BE2C (cell line): ENCODE measurements at places on chromosomes 12 and 14.

GRCh38 chr14:100532906-100533655 is 54.1 kb downstream of the BEGAIN start:
- no peak for DNase-seq

DNA sequence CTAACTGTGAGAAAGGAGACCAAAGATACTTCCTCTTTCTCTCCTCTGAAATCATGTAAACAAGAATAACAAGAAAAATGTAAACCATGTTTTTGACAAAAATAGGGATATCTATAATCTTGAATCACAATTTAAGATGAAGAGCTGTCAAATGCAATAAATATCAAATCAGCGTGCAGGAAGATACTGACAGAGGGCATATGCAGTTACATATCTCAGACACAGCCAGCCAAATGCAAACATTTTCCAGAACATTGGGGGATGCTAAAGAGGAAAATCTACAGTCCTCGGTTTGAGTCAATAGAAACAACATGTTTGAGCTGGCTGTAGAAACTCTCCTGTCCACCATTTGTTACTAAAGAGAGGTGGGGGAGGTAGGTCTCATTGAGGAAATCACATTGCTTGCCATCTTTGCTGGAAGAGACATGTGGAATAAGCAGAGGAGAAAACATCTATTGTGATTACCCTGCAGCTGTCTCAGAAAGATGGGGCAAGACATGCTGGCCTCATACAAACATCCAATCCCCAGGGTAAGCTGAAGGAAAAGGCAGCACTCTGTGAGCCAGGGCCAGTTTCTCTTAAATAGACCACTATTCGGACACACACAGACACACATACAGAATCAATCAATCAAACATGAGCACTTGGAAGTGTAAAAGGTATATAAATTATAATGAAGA is 43.5 kb downstream of the CNTN1 start:
- DNase-seq, result peak; percentile 23

GRCh38 chr12:68750506-68750905 is 4.5 kb downstream of the SLC35E3 start:
- DNase-seq, result no peak

DNA sequence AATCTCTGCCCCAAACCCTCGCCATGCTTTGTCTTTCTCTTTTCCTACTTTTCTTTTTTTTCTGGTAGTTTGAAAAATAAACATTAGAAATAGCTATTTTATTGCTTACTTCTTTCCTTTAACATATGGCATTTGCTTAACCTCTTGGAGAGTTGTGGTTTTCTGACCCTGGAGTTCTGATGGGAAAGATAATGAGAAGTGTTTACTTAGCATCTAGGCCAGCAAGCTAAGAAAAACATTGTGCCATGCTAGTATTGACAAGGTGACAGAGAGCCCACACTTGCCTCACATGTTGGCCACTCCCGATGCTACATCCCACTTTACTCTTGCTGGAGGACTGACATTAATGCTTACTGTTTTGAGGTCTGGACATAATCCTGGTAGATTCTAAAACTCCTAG is 886.2 kb downstream of the DIO2 start:
- no peak for DNase-seq

DNA sequence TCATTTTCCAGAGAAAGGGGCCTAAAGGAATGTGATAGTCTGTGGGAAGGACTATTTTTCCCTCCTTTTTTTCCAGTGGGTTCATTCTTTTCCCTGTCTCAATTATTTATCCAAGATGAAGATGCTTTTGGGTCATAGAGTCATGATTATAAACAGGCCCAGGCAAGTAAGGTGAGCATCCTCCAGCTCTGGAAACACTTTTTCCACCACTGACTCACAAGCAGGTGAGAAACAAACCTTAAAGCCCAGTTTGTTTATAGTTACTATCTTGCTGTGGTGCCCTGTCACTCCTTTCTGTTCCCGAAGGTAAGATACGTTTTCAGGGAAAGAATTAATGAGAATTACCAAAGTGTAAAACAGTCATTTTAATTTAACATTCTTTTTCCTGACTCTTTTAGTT is 107.7 kb upstream of the IFNG-AS1 start:
- DNase-seq, result no peak

DNA sequence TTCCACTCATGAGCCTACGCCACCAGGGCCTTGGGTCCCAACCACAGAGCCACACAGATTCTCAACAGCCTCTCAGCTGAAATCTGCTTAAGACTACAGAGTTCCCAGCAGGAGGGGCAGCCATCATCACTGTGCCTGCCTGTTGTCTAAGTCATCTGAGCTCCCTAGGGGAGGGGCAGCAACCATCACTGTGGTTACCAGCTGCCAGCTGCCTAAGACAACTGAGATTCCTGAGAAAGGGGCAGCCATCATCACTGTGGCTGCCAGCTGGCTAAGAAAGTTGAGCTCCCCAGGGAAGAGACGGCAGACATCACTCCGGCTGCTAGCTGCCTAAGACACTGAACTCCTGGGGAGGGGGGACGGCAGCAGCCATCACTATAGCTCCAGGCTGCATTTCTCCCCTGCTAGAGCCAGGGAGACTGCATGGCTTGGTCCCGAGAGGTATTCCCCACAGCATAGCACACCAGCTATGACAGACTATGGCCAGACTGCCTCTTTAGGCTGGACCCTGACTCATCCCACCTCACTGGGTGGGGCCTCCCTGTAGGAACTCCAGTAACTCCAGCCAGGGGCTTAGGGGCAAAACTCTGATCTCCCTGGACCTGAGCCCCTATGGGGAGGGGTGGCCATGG is 37.2 kb upstream of the C14orf132 start:
- DNase-seq, result peak; percentile 55

DNA sequence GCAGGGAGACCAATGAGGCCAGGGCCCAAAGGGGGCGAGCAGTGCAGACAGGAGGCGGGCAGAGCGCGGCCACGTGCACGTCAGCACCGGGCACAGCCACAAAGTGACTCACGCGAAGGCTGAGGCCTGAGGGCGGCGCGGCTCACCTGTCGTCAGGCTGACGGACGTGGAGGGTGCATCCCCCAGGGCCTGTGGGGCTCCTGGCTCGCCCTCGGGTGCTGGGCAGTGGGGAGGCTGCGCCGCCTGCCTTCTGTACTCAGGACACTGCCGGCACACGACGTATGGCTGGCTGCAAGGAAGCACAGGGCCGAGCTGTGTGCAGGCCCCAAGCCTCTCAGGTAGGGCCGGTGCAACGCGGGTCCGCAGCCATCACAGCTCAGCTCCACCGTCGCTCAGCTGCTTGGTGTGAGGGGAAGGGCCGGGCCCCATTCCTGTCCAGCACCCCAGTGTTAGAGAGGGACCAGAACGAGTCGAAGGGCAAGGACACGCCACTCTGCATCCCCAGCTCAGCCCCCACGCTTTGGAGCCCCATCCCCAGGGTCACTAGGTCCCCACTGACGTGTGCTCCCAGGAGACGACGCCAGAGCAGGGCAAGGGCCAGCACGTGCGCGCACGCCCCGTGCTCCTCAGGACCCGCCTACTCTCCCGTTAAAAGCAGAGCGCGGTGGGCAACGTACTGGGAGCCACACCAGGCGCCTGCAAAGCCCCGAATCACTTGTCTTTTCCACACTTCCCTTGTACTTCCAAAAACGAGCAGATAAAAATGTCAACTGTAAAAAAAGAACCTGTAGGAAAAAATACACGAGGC is 24.8 kb upstream of the GOLGA3 start:
- DNase-seq, result no peak

DNA sequence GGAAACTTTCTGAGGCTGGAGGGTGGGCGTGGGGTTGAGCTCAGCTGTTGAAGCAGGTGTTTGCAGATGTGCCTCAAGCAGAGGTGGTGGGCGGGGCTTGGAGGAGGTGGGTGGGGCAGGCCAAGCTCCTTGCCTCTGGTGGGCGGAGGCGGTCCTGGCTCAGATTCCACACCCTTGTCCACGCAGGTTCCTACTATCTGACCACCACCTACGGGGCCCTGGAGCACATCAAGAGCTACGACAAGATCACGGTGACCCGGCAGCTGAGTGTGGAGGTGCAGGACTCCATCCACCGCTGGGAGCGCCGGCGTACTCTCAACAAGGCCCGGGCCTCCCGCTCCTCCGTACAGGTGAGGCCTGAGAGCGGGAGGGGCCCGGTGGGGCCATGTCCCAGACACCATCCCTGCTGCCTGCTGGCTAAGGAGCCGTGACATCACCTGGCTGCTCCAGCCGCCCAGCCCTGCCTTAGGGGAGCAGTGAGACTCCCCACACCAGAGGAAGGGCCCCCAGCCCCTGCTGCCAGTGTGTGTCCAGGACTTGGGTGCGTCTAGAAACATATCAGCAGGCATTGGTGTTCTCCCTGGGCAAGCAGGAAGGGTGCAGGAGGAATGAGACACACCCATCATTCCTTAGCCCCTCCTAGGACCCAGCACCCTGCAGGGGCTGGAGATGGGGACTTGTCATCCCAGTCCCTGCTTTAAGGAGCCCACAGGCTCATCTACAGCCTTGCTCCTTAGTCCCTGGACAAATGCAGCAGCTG is 63.4 kb downstream of the LGMN start:
- no peak for DNase-seq

DNA sequence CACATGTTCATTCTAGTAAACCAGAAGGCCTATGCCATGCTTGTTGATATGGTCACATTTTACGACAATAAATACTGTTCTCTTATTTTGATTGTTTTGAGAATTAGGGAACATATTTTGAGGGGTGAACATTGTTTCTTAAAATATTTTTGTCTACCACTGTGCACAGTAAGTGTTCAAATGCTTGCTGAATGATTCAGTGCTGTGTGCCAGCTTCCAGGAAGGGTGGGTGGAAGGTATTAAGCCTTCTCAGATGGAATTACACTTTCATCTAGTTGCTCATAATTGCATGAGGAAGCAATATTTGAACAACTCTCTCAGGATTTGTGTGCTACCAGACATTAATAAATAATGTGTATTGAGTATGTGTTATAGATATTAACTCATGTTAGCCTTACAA is 15.5 kb upstream of the TMX1 start:
- DNase-seq, result no peak

GRCh38 chr12:71216725-71217579 is 59.2 kb upstream of the TSPAN8 start:
- peak; percentile 60 for DNase-seq

GRCh38 chr12:111444925-111445725 is 39.4 kb downstream of the SH2B3 start:
- peak; percentile 63 for DNase-seq

DNA sequence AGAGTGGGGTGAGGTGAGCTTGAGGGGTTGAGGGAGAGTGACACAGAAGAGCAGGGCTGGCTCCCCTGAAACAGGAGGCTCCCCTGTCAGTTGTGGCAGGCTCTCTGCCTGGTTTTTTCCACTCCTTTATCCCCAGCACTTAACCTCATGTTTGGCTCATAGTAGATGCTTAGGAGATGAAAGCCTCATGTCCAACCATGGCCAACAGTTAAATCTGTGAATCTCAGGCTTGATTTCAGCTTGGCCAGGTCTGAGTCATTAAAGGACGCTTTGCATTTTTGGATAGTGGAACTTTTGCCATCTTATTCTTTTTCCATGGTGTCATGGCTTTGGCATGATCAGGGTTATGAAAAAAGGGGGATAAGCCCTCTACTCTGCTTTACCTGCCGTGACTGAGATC is 117.2 kb downstream of the CACNA1C start:
- DNase-seq, result no peak

DNA sequence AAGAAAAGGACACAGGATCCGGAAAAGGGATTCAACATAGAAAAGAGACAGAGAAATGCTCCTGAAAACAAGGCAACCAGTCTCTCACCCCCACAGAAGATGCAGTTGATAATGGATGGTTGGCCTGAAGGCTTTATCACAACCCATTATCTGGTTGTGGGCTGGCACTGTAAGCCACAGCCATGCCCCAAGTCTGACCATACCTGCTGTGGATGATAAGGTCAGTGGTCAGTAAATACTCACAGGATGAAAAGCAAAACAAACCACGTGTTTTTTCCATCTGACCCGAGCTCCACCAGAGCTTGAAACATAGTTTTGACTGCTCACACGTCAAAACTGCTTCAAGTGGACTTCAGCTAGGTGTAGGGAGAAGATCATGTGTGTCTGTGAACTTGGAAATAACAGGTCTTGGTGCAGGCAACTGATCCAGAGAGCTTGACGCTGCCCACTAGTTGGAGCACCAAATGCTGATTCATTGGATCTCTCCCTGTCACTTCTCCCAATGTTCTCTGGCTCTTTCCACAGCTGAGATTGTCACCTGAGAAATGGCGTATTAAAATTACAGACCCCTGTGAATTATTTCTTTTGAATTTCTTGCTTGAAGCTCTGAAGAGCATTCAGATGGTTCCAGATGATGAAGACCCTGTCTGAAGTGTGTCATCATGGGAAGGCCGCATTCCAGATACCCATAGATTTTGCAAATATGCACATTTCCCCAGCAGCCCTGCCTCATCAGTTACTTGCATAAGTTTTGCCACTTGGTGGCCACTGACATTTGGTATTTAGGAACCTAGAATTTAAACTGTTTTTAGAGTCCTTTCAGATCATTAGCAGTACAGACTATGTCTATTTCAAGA is 8.5 kb downstream of the TMEM233 start:
- no peak for DNase-seq

DNA sequence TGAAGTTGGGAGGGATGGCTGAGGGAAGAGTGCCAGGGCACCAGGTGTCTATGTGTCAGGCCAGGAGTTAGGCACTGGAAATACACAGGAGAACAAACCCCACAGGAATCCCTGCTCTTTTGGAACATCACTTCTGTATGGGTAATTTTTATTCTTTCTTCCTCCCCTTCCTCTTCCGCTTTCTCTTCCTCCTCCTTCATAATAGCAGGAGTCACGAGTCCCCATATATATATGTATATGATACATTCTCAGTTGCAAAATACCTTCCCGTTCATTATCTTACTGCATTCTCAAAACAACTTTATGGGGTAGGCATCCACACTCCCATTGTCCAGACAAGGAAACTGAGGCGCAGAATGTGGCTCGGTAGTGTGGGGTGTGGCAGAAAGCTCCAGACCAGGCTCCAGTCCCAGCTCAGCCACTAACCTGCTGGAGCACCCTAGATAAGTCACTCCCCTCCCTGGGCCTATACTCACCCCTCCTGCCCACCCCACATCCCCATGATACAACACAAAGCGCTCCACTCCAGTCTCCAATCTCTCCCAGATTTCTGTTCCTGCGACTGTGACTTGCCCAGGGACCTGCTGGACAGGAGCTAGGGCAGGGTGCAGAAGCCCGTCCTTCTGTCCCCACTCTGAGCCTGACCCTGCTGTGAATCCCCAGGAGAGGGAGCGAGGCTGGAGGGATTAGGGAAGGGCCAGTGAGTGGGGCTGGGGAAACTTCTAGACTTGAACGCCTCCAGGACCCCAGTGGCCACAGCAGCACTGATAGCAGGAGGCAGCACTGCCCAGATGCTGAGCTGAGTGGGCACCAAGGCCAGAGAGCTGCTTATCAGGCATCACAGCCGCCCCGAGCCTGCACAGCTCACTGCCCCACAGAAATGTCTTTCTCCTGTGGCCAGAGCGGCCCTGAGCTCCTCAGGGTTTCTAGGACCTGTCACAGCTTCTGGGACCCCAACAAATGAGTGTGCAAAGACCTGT is 1.4 kb upstream of the AQP2 start:
- no peak for DNase-seq

DNA sequence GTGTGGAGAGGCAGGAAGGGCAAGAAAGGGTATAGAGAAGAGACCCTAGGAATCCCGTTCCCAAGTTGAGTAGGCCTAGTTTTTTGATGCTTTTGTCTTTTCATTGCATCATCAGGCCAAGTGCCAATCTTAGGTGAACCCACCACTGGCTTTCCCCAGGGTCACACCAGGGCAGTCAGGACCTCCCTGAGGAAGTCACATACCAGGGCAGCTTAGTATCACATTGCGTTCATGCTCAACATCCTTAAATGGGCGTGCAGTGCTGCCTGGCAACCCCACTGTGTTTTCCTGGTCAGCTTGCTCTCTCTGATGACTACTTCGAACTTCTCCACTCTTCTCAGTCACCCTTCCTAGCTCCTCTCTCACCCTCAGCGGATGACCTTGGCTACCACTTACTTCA is 9.0 kb downstream of the ASIC1 start:
- no peak for DNase-seq

- DNase-seq, result no peak
Observed at GRCh38 chr12:122486805-122487426, 13.8 kb downstream of the ZCCHC8 start.
